Nucleus accumbens (tissue), 56 donors: ENCODE measurements at places on chromosomes 7 and 10.

DNA sequence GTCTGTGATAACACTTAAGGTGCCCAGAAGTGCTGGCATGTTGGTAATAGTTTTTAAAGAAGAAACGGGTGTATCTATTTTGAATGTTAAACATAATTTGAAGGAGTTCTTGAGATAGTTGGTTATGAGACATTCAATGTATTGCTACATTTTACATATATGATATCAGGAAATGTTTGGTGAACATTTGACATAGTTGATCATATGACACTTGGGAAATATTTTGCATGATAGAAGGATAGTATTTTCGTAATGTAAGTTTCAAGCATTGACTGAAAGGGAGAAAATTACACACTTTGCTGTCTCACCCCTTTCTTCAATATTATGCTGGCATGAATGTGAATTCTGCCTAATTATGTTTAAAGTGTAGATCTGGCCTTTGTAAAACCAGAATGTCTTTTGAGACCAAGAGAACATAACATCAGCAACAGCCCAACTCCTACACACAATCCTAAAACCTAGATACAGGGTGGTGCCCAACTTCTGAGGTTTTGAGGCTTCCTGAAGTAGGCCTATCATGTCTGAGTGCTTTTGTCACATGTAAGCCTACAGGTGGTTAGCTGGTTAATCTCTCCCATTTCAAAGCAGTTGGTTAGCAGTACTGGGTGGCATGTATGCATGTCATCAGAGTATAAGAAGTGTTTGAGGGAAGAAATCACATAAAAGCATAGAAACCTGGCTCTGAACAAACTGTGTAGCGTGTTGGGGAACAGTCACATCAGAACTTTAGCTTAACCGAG lies 2.1 kb downstream of the ADD3 start:
- DNase-seq, result no peak

- no peak for DNase-seq
These were observed 122.5 kb upstream of the LANCL2 start for GRCh38 chr7:55242613-55243012.

DNA sequence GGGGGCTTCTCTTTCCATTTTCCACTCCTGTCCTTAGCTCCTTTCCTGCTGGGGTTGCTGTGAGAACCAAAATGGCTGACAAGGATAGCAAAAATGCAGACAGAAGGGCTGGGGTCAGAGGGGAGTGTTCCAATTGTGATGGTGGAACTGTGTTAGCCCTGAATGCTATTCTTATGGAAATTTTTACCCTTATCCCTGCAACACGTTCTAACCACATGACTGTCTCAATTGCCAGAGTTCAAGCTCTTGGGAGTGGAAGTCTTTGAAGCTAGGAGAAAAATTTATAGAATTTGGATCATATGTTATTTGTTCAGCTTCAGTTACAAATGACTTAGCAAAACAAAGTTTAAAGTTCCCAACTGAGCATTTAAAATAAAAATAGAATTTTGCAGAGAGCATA lies 134.1 kb downstream of the ADCYAP1R1 start:
- no peak for DNase-seq

GRCh38 chr7:141442781-141443180 lies 108.4 kb upstream of the AGK start:
- no peak for DNase-seq

GRCh38 chr7:106717955-106718871 lies 57.3 kb upstream of the CCDC71L start:
- DNase-seq, result peak; percentile 7

- no peak for DNase-seq
These were observed 19.0 kb downstream of the STEAP1 start for GRCh38 chr7:90173127-90173844.

DNA sequence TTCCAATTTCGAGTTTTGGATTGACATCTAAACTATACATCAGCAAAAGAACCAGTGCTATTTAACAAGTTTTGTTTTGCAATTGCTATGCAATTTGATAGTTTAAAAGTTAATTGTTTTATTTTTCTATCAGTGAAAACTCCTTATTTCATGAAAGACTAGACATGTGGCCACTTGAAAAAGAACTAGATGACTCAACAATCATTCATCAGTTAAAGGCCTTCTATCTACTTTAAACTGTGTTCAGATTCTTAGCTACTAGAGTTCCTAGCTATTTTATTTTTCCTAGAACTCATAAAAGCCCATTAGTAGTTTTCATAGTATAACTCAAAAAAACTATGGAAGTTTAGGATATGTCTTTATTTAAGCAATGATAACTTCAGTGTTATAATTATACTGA lies 104.6 kb upstream of the LSM8 start:
- DNase-seq, result no peak

GRCh38 chr10:131677671-131678070 lies 223.1 kb upstream of the PPP2R2D start:
- no peak for DNase-seq

- DNase-seq, result no peak
These were observed 74.8 kb upstream of the SVIL start for GRCh38 chr10:29709484-29710002.

DNA sequence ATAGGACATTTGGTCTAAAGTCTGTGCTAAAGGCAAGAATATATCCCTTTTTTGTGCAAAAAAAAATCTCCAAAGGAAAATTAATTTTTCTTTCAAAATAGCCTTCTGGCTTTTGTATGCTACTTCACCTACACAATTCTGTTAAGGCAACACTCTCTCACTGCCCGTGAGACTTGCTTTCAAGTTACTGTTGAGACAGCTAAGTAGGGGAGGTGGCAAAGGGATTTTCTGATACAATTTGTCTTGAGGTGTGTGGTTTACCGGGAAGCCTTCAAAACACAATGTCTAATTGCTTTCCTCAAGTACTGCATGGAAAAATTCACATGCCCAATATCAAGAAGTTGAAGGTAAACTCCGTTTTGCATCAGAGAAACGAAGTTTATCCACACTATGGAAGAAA lies 50.8 kb upstream of the RSU1 start:
- no peak for DNase-seq

GRCh38 chr7:155531681-155532080 lies 14.7 kb downstream of the CNPY1 start:
- DNase-seq, result no peak

DNA sequence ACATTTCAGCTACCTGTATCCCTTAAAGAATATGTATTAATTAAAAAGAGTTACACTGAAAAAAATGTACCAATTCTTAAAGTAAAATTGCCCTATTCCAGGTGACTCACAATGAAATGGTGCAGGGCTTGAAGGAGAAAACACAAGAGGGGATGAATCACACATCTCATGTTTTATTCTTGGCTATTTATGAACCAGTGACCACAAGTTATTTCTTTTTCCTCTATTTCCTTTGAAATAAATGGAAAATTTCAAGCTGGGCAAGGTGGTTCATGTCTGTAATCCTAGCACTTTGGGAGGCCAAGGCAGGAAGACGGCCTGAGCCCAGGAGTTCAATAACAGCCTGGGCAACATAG lies 106.8 kb downstream of the UBE2H start:
- DNase-seq, result no peak

DNA sequence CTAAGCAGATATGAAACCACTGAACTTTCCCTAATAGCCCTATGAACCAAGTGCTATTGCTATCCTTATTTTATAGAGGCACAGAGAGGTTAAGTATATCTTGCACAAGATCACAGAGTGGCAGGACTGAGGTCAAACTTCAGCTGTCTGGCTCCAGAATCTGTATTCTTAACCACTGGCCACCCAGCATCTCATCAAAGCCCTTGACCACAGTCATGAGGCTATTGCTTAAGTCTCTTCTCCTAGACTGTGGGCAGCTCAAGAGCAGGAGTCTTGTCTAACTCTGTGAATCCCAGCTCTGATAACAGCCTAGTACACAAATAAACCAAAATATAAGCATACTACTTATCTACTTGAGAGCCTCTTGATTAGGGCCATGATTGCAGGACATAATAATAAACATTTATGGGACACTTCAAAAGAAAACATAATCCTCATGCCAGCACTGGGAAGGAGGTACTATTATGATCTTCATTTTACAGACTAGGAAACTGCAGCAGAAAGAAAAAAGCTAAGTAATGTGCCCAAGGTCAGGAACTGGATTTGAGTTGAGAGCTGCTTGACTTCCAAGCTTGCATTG lies 22.4 kb upstream of the SMC3 start:
- no peak for DNase-seq

DNA sequence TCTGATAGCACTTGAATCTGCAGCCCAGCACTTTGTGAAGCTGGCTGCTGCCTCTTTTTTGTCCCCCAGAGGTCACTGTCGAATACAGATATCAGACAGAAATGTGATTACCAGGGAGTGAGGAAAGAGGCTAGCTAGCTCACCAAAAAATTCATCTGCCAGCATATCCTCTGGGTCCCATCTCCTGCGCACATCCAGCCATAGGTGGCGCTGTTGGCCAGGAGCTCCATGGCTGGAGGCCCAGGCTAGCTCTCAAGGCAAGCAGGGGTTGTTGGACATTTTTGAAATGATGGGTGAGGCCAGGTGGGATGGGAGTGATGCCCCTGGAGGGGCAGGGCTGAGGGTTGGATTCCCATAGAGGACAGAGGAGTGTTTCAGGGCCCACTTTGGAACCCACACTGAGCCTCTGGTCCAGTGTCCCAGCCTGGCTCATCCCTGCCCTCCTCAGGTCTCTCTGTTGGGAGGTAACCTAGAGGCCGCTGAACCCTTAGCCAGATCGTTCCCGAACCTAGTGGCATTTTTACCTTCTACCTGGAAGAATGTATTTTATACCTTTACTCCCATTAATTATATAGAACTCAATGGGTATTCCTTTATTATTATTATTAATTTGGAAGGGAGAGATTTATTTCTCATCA lies 14.8 kb downstream of the DPCD start:
- DNase-seq, result peak; percentile 54

GRCh38 chr7:74655324-74655723 lies 2.2 kb upstream of the GTF2I start:
- DNase-seq, result no peak

DNA sequence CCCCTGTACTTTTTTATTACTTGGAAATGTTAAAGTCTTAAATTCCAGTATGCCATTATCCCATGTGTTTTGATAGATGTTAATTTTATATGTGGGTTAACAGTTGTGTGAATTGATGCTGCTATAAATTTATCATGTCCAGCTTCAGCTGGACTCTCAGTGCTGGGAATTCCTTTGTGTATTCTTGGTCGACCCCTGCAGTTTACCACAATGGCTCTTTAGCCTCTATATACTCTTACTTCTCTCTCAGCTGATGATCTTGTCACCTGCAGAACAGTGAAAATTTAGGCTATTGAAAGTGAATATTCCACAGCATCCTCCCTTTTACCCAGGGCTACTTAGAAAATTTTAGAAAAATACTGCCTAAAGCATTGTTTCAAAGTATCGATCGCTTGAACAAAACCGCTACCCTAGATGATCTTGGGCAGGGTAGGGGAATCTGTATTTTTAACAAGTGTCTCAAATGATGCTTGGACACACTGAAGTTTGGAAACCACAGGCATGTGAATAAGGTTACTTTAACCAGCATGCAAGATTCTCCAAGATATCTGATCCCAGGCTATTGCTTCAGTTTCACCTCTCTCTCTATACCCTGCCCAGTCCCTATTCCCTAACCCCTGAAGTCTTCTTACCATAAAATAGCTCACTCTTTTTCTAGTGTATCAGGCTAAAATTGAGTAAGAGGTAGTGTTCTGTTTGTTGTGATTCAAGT lies 25.4 kb downstream of the LCOR start:
- no peak for DNase-seq

DNA sequence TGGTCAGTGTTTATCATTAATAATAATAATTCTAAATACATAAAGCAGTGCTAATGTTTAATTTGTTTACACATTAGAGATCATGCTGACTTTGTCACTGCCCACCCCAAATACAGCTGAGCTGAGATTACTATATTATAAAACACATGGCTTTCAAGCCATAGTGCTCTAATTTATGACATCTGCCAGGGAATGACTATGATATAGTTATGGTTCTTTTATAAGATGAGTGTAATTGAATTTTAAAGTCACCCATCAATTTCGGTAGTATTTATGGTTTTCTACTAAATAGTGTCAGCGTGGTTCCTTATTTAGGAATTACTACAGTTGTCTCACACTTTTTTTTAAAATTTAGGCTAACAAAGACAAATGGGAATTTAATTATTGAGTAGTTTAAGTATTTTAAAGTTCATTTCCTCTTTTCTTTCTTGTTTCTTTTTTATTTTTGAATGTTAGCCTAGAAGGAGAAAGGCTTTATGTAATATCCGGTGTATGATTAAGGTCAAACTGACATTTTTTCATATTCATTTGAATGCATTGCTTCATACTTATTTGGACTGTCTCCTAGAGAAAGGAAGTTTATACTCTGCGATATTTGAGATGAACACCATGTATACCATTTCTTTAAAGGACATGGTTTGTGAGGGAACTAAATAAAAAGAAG lies 3.9 kb downstream of the CDK14 start:
- no peak for DNase-seq
